ENCODE measurements at places on chromosomes 5 and 9.

GRCh38 chr9:137000177-137000930 is 4.0 kb upstream of the CLIC3 start:
- DNase-seq, result no peak

- DNase-seq, result no peak
These were observed 5.7 kb downstream of the ASS1 start for GRCh38 chr9:130450344-130451003.

DNA sequence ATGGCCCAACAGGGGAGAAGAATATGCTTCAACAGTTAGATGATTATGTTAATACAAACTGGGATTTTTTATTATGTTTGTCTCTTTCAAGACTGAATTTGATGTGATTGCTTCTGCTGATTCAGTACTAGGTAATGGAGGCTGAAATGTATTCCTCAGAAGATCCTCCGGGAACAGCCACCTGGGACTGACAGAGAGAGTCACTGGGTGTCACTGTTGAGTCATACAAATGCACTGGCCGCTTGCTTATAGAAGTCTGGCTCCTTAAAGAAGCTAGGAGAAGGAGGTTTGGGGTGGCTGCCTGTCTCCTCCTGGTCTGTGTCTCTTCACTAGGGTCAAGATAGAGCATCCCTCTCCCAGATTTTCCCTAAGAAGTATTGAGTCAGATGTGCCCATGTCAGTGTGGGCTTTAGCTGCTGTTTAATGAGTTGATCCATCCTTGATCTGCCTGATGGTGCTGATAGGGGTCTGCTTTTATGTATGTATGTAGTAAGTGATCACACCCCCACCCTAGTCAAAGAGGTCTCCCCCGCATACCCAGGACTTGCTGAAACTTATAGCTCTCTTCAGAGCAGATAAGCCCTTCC is 773.4 kb downstream of the BRINP1 start:
- no peak for DNase-seq

- DNase-seq, result no peak
These were observed 20.8 kb downstream of the OBP2B start for GRCh38 chr9:133188006-133188842.

DNA sequence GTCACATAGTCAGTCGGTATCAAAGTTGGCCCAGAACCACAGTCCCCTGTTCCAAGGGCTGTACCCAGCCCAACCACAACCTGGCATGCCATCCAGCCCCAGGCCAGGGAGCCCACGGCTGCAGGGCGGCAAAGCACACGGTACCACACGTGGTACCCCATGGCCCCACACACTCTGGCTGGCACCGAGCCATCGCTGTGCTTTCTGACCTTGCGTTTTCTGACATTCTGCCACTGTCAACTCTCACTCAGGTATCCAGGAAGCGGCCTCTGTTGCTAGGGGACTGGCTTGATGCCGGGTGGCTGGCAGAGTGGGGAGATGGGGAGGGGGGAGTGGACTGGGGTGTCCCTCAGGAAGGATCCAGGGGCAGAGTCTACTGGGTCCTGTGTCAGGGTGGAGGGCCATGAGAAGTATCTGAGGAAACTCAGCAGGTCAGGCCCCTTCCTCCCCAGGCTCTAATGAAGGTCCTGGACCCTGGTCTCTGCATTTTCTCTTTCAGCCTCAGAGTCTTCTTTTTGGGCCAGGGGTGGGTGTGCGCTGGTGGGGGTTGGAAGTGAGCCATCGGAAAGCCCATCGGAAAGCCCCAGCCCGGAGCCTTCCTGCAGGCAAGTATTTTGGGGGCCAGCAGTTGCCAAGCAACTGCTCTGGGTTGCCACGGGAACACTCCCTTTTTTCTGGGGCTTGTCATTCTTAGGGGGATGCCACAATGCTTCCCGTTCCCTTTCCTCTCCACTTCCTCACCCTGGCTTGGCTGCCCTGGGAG is 21.0 kb upstream of the RALGDS start:
- DNase-seq, result peak; percentile 64

GRCh38 chr5:1445689-1446601 is 705 bp upstream of the SLC6A3 start:
- no peak for DNase-seq

GRCh38 chr9:70805949-70806348 is 315.5 kb downstream of the TRPM3 start:
- no peak for DNase-seq

DNA sequence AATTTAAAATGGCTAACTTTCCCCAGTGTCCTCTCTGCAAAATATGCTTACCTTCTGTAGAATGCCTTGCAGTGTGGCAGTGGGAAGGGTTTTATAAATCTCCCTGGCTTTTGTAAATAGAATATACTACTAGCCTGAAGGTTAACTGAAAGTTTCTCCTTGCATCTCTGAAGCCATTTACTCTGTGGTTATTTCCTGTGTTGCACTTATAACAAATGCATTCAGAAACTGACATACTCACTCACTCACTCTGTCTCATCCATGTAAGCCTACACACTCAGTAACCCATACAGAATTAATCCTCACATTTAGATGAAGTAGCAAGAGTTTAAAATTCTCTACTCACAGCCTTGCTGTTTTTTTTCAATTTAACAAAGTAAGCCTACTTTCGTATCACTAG is 87.1 kb upstream of the SH3GL2 start:
- no peak for DNase-seq

- DNase-seq, result no peak
These were observed 46.4 kb downstream of the RBM27 start for GRCh38 chr5:146249801-146250200.

DNA sequence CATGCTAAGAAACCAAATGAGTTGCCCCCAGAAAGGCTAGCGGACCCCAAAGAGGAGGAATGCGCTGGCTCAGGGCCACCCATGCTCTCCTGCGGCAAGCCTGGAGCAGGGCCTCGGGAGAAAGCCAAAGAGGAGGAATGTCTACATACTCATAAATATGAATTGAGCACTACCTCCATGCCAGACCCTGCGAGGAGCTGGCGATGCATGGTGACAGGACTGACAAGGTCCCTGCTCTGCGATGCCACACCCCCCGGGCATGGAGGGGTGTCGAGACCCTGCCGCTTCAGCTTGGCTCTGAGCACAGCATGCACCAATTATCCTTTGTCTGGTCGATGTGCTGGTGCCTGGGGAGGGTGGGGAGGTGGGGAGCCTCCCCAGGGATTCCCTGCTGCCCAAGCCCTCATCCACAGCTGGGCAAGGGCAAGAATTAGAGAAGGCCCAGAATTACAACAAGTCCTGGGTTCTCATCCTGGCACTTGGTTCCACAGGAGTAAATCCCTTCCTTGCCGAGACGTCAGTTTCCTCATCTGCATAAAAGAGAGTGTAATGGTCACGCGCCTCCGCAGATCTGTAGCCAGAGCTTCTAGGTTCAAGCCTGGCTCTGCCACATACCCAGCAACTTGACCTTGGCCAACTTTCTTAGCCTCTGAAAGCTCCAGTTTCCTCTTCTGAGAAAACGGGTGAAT is 74.4 kb downstream of the FAM114A2 start:
- no peak for DNase-seq

GRCh38 chr9:13480693-13481092 is 201.2 kb upstream of the MPDZ start:
- DNase-seq, result no peak

DNA sequence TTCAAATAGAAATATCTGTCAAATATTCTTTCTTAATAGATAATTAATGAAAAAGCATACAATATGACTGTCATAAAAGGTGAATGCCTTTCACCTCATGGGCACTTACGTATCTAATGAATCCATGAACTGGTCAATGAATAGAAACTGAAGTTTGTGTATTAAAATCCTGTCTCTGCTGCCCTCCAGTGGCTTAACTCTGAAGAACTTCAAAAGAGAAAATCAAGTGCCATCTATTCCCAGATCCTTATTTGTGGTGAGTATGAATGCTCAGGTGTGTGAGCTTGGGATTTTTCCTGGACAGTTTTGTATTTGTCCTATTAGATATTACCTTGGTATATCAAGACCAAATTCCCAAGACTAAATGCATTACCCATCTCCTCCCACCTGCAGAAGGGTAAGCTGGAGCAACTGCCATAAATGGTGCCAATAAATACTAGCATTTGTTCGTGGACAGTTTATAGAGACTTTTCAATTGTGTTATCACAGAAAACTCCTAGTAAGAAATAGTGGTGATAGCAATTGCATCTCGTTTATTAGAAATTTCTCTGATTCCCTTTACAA is 44.0 kb upstream of the SVEP1 start:
- no peak for DNase-seq

GRCh38 chr9:81317939-81318338 is 371.4 kb downstream of the TLE1 start:
- no peak for DNase-seq

DNA sequence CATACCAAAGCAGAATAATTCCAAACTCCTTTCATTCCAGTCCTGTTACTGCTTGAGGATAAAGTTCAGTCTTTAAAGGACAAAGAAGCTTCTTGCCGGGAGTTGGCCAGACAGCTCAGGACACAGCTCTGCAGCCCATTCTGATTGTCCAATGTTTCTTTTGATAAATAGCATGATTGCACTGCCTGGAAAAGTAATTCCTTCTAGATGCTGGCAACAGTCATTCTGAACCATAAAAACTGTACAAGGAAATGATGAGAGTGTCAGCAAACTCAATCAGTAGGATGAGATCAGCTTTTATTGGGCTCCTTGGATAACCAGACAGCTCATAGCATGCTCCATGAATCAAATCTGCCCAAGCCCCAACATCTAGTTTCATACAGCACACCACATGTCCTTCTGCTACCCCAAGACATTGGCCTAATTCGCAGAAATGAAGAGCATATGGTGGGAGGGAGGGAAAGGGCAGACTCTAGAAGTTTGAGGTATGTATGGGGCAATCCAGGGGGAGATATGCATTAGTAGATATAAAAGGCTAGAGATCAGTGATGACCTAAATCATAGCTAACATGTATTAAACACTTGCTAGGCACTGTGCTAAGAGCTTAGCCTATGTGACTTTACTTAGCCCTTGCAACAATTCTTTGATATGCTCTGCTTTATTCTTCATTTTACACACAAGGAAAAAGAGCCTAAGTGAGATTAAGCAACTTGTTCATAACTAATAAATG is 219.9 kb upstream of the NREP start:
- no peak for DNase-seq

DNA sequence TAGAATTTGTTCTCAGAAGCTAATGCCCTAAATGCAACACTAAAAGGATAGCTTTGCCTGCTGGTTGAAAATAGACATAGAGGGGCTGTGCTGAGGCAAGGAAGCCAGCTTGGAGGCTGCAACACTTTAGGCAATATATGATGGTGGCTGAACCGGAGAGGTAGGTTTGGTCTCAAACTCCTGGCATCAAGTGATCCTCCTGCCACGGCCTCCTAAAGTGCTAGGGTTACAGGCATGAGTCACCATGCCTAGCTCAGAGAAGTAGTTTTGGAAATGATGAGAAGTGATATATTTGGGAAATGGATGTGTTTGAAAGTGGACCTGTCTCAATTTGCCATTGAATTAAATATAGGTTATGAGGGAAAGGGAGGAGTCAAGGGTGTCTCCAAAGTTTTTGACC is 10.0 kb downstream of the DUSP1 start:
- no peak for DNase-seq

- DNase-seq, result no peak
These were observed 126.0 kb upstream of the ACO1 start for GRCh38 chr9:32258482-32258881.

GRCh38 chr5:54637654-54638053 is 120.1 kb downstream of the SNX18 start:
- no peak for DNase-seq

DNA sequence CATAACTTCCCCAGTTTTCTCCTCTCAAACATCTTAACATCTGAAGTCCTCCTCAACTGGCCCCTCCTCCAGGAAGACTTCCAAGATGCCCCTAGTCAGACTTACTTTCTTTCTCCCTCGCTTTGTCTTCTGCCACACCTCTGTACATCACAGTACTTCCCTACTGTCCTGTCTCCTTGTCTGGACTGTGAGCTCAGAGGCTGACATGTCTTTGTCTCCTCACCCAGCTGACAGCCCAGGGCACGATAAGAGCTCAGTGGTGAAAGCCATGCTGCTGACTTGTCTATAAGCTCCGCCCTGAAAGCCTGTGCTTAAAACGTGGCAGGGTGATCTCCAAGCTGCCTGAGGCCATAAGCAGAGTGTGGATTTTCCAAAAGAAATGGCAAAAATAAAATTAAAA is 33.0 kb upstream of the SLC25A51 start:
- no peak for DNase-seq

- no peak for DNase-seq
These were observed 244.7 kb downstream of the PIK3R1 start for GRCh38 chr5:68460147-68460798.

GRCh38 chr5:1173485-1174070 is 27.8 kb upstream of the SLC6A19 start:
- no peak for DNase-seq

DNA sequence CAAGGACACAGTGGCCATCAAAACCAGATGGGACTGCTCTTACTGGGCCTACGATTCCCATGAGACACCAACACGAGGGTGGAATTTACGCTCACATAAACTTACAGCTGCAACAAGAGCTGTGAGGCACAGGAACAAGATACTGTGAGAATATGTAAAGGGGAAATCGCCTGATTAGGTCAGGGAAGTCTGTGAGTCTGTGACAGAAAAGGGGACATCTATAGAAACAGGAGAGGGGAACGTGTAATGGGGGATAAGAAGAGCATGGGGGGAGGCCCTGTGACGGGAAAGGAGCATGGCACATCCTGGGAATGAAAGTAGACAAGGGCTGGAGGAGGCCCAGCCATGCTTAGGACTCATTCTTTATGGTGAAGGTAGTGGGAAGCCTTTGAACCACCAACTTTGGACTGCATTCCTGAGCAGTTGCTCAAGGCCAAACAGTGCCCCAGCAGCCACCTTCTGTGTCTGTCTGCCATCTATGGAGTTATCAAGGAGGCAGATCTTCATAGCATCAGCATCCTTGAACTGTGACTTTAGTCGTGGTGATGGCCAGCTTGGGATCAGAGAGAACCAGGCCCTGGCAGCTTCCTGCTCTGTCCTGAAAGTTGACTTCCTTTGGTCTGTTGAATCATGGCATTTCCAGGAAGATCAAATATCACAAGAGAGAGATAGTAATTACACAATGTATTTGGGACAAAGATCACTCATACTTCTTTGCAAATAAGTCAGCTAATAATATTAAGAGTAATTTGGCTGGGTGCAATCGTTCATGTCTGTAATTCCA is 87.9 kb upstream of the FAM169A start:
- no peak for DNase-seq

DNA sequence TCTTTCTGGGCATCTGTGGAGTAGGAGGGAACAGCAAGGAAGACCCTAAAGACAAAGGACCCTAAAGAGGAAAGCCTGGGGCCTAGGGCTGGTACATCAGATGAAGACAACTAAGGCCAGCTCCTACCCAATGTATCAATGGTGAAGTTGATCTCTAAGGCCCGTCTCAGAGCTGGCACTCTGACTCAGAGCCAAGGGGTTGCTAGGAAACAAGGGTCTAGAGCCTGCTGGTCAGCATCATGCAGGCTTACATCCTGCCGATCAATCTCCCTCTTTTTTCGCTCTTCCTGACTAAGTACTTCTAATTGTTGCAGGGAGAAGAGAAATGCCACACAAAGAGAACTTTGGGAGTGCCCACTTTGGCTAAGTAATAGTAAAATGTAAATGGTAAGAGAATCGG is 26.2 kb downstream of the TRIM32 start:
- no peak for DNase-seq
